Stomach (tissue), 19 donors: ENCODE measurements at places on chromosomes 11 and 22. TPM values are rescaled to one million over a fixed set of nuclear protein-coding genes. Genes with fewer than 3 reads are reported as not detected.

DNA sequence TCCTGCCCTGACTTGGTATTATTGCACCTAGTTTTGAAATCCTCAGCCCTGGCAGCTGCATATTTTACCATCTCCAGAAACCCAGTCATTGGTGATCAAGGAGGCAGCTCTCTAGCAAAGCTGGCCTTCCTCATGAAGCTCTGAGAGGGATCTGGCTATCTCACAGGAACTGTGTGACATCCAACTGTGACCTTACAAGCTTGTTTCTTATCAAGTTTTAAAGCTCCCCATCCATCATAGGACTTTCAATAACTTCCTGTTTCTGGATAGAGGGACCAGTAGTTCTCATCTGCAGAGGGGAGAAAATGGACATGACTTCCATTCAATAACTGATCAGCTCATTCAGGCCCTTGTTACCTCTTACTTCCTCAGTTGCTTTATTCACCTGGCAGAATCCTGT, 18.2 kb downstream of the CALCA start:
- no peak overlapping the region for H3K27ac ChIP-seq
- H3K4me1 ChIP-seq, result no peaks in the 10 kb centered on the region
- no peak for DNase-seq
- no peaks in the 10 kb centered on the region for H3K27me3 ChIP-seq
- H3K36me3 ChIP-seq, result no peaks in the 10 kb centered on the region

DNA sequence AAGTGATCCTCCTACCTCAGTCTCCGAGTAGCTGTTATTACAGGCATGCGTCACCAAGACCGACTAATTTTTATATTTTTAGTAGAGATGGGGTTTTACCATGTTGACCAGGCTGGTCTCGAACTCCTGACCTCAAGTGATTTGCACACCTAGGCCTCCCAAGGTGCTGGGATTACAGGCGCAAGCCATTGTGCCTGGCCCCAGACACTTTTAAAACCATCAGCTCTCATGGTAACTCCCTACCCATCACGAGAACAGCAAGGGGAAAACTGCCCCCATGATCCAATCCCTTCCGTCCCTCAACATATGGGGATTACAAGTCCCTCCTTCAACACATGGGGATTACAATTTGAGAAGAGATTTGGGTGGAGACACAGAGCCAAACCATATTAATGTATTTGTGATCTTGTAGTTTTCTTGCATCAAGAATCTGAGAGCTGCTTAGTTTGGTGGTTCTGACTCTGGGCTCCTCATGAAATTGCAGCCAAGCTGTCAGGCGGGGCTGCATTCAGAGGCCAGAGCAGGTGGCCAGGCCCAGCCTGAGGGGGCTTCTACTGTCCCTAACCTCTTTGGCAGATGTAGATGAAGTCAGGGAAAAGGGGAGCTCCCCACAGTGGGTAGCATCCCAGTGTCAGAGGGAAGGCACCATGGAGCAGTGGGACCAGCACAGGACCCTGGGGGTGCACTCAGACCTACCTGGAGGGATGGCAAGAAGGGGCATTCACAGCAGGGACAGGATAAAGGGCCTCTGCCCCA, 31.2 kb upstream of the PRAME start:
- H3K4me1 ChIP-seq, result no peaks in the 10 kb centered on the region
- H3K36me3 ChIP-seq, result no peaks in the 10 kb centered on the region
- H3K27me3 ChIP-seq, result peaks cover 38% of the 10 kb centered on the region

DNA sequence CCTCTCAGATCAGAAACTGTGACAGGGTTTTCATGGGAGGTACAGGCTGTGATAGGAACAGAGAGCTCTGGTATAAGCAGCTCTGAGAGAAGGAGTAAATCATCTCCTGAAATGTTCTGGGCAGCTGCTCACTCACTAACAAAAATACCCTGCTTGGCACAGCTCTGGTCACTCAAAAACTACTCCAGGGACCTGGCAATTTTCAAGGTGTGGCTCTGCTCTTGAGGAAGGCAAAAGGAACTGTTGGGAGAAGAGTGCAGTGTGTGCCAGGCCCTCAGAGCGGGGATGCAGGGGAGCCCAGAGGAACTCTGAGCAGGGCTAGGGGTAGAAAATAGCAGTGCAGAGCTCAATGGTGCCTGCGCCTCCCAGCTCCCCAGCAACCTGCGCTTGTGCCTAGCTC, 180.5 kb upstream of the ZBED5 start:
- H3K27ac ChIP-seq, result peak overlapping the region; percentile 58
- DNase-seq, result peak; percentile 33
- H3K4me3 ChIP-seq, result no peak overlapping the region
- H3K27me3 ChIP-seq, result no peaks in the 10 kb centered on the region
- H3K4me1 ChIP-seq, result peaks cover 28% of the 10 kb centered on the region

GRCh38 chr11:95068549-95068948, 1.8 kb downstream of the SRSF8 start:
- H3K4me1 ChIP-seq, result peaks cover 6% of the 10 kb centered on the region
- peak; percentile 96 for DNase-seq
- H3K27ac ChIP-seq, result peak overlapping the region; percentile 99
- peak overlapping the region; percentile 87 for H3K4me3 ChIP-seq
- peaks cover 4% of the 10 kb centered on the region for H3K36me3 ChIP-seq

- H3K27me3 ChIP-seq, result no peaks in the 10 kb centered on the region
- H3K4me3 ChIP-seq, result peak overlapping the region; percentile 87
- DNase-seq, result no peak
- peaks cover 76% of the 10 kb centered on the region for H3K4me1 ChIP-seq
Observed at GRCh38 chr11:76786016-76786415, 2.9 kb downstream of the TSKU start.

DNA sequence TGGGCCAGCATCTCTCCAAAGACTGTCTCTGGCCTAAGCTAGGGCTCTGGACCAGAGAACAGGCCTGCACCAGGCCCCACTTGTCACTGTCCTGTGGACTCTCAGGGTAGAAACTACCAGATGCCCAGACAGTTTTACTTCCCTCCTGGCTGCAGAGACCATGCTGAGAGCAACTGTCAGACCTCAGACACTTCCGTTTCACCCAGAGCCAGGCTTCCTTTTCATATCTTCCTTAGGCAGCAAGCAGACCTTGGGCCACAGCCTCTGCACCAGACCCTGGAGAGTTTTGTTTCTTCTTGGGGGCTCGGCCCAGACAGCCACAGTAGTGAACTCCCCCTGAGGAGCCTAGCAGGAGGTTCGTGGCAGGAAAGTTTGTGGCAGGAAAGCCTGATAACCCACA, 12.1 kb upstream of the FCHSD2 start:
- no peaks in the 10 kb centered on the region for H3K36me3 ChIP-seq
- no peak overlapping the region for H3K4me3 ChIP-seq
- no peak for DNase-seq
- H3K27ac ChIP-seq, result peak overlapping the region; percentile 73

- no peak overlapping the region for H3K27ac ChIP-seq
- H3K27me3 ChIP-seq, result no peaks in the 10 kb centered on the region
- peaks cover 17% of the 10 kb centered on the region for H3K4me1 ChIP-seq
- no peak for DNase-seq
- peaks cover 50% of the 10 kb centered on the region for H3K36me3 ChIP-seq
Observed at GRCh38 chr11:69671734-69672465, 3.3 kb downstream of the LTO1 start.

DNA sequence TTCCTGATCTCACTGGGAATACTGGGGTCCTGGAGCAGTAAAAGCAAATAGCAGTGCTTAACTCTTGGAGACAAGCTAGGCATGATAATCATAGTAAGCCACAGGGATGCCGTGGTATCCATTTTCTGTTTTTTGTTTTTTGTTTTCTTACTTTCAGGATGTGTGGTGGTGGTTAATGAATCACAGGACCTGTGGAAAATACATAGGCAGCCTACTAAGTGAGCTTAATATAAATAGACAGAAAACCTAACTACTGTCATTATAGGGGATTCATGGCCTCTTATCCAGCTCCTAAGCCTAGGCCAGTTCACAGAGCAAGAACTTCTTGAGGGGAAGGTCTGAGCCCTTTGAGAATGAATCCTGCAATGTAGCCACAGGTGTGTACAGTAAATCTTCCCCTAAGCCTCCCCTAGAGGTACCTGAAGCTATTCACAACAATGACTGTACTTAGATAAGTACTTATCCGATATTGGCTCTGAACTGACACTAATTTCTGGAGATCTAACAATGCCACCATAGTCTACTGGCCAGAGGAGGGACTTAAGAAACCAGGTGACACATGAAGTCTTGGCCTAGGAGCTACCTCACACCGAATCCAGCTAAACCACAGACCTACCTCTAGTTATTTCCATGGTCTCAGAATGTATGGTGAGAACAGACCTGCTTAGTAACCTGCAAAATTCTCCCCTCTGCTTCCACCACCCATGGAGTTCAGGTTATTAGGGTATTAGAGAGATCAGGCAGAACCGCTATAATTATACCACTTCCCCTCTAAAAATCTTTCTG, 83.6 kb downstream of the ENTHD1 start:
- H3K36me3 ChIP-seq, result no peaks in the 10 kb centered on the region
- H3K27me3 ChIP-seq, result no peaks in the 10 kb centered on the region
- H3K4me3 ChIP-seq, result no peak overlapping the region
- no peak overlapping the region for H3K27ac ChIP-seq
- no peaks in the 10 kb centered on the region for H3K4me1 ChIP-seq
- no peak for DNase-seq

DNA sequence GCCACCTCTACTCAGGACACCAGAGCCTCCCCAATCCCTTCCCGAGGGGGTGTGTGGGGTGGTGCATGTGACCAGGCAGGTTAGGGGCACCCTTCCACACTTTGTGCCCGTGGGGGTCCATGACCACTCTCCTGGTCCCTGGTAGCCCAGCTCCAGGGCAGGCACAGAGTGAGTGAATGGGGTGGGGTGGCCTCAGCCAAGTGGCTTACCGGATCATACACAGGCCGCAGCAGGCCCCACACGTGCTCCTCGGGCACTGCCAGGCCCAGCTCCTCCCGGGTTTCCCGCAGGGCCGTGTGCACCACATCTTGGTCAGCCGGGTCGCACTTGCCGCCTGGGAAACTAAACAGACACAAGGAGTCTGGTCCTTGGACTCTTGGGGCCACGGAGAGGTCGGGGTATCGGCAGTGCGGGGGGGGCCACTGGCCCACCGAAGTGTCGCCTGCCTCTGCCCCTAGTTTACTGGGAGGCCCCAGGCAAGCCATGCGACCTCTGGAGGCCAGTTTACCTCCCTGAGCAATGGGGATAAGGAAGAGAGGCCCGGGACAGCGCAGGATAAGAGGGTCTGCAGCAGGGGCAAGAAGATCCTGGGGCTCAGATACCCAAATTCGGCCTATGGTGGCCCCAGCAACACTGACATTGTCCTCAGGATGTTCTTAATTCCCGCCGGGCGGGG, 889 bp downstream of the NUDT8 start:
- H3K4me3 ChIP-seq, result peak overlapping the region; percentile 58
- H3K27me3 ChIP-seq, result no peaks in the 10 kb centered on the region
- H3K36me3 ChIP-seq, result no peaks in the 10 kb centered on the region
- peak; percentile 30 for DNase-seq
- H3K27ac ChIP-seq, result peak overlapping the region; percentile 96

- H3K27ac ChIP-seq, result peak overlapping the region; percentile 86
- H3K4me1 ChIP-seq, result peaks cover 72% of the 10 kb centered on the region
- no peak for DNase-seq
- H3K27me3 ChIP-seq, result no peaks in the 10 kb centered on the region
Observed at GRCh38 chr22:23226497-23226850, 46.2 kb downstream of the BCR start.

- H3K36me3 ChIP-seq, result peaks cover 48% of the 10 kb centered on the region
- no peaks in the 10 kb centered on the region for H3K27me3 ChIP-seq
- no peak for DNase-seq
- no peak overlapping the region for H3K27ac ChIP-seq
- H3K4me3 ChIP-seq, result no peak overlapping the region
Observed at GRCh38 chr22:25182131-25183110, 17.2 kb upstream of the CRYBB3 start.

DNA sequence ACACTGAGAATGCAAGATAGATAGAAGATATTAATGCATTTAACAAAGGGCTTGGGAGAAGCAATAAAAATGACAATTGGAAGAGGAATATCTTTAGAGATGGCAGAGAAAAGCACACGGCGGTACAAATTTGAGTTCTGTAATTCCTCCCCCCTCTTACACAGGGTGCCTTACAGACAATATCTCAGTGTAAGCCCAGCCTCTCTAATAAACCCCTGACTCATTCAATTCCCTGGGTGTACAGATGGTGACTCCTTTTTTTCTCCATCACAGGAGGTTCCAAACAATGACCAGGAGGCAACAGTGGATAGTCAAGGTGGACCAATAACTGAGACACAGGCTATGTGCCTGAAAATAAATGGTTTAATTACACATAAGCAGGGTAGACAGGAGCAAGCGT, 598.6 kb downstream of the OPCML start:
- no peaks in the 10 kb centered on the region for H3K27me3 ChIP-seq
- no peaks in the 10 kb centered on the region for H3K4me1 ChIP-seq
- no peak for DNase-seq
- H3K4me3 ChIP-seq, result no peak overlapping the region
- H3K36me3 ChIP-seq, result no peaks in the 10 kb centered on the region

GRCh38 chr11:37442576-37442975, 844.5 kb upstream of the RAG2 start:
- no peaks in the 10 kb centered on the region for H3K27me3 ChIP-seq
- H3K4me1 ChIP-seq, result no peaks in the 10 kb centered on the region
- no peaks in the 10 kb centered on the region for H3K36me3 ChIP-seq
- H3K4me3 ChIP-seq, result no peak overlapping the region
- no peak overlapping the region for H3K27ac ChIP-seq
- no peak for DNase-seq

DNA sequence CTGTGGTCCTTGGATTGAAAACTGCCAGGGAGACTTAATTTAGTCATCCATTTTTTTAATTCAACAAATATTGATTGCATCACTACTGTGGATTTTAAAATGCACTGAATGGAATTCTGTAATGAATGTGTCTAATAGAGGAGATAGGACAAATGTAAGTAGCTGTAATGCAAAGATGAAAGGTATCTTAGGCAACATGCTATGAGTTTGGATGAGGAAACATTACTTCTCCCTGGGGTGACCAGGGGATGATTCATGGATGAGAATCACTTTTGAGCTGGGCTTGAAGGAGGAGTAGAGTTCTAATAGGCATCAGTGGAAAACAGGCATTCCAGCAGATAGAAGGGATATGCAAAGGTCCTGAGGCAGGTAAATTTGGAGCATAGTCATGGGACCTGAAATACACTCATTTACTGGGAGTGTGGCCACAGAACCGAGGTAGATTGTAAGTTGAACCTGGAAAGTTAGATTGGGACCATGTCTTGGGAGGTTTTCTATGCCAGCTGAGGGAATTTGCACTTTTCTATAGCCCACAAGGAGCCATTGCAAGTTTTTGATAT, 43.4 kb downstream of the PKNOX2 start:
- H3K27ac ChIP-seq, result no peak overlapping the region
- H3K4me3 ChIP-seq, result no peak overlapping the region
- no peak for DNase-seq
- no peaks in the 10 kb centered on the region for H3K4me1 ChIP-seq
- H3K36me3 ChIP-seq, result no peaks in the 10 kb centered on the region

- H3K27ac ChIP-seq, result no peak overlapping the region
- H3K4me3 ChIP-seq, result no peak overlapping the region
- peak; percentile 68 for DNase-seq
- no peaks in the 10 kb centered on the region for H3K4me1 ChIP-seq
- H3K36me3 ChIP-seq, result no peaks in the 10 kb centered on the region
- H3K27me3 ChIP-seq, result peaks cover 10% of the 10 kb centered on the region
Observed at GRCh38 chr11:1924181-1924580, 4.7 kb downstream of the TNNT3 start.

- H3K27ac ChIP-seq, result no peak overlapping the region
- peaks cover 26% of the 10 kb centered on the region for H3K4me1 ChIP-seq
- peaks cover 33% of the 10 kb centered on the region for H3K36me3 ChIP-seq
- H3K27me3 ChIP-seq, result no peaks in the 10 kb centered on the region
Observed at GRCh38 chr11:59773083-59773440, 17.9 kb downstream of the STX3 start.

Gene CCDC88B
- 57.7 TPM for polyA plus RNA-seq

Gene SLC17A6
- not detected for polyA plus RNA-seq

Gene SCGB1D2
- polyA plus RNA-seq, result not detected

Gene CCDC188
- 0.76 TPM for polyA plus RNA-seq

Gene CNIH2
- polyA plus RNA-seq, result 0.80 TPM
